ENCODE measurements at places on chromosomes 4 and X.

DNA sequence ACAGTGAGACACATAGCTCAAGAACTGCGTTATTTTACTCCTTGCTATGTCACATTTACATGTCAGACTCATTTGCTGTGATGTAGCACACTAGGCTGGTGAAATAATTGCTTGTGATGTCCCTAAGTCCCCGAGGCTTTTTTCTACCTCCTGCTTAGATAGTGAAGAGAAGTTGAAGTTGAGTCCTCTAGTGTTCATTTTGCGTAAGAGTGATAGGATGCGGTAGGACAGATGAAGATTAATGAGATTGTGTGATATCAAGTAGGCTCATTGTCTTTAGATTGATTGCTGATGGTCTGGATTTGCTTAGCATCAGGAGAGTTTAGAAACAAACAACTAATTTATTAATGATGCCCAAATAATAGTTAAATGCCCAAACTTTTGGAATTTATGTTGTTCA, 173.6 kb upstream of the NUDT6 start:
- H3K4me1 ChIP-seq = no peaks in the 10 kb centered on the region
- no peak overlapping the region for H3K4me3 ChIP-seq
- H3K36me3 ChIP-seq = no peaks in the 10 kb centered on the region
- H3K27ac ChIP-seq = no peak overlapping the region

DNA sequence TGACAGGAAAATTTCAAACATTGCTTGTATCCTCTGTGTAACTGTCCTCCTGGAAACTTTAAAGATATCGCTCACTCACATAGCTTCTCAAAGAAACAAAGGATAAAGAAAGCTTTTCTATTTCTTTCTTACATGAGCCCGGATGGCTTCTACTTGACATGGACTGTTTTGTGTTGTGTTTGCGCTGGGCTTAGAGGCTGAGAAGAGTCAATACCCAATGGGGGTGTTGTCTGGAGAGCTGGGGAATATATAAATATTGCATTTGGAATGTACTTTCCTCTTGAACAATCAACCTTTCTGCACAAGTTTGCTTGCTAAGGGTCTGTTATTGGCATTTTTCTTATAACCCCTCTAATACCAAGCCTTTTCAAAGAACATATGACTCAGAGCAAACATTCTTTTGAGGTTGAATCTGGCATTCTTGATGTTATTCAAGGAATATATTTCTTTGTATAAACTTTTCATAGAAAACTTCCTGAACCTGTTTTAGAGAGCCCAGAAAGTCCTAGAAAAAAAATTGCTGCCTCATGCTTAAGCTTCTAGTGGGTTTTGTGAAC, 331.9 kb downstream of the PACRGL start:
- H3K4me1 ChIP-seq = no peaks in the 10 kb centered on the region
- H3K4me3 ChIP-seq = no peak overlapping the region
- H3K27ac ChIP-seq = no peak overlapping the region
- H3K36me3 ChIP-seq = no peaks in the 10 kb centered on the region
- DNase-seq = no peak

- H3K27ac ChIP-seq = no peak overlapping the region
- no peak for DNase-seq
- H3K4me3 ChIP-seq = no peak overlapping the region
- no peaks in the 10 kb centered on the region for H3K4me1 ChIP-seq
- no peaks in the 10 kb centered on the region for H3K27me3 ChIP-seq
Measured at GRCh38 chrX:71396576-71396975, 30.4 kb downstream of the TAF1 start.

DNA sequence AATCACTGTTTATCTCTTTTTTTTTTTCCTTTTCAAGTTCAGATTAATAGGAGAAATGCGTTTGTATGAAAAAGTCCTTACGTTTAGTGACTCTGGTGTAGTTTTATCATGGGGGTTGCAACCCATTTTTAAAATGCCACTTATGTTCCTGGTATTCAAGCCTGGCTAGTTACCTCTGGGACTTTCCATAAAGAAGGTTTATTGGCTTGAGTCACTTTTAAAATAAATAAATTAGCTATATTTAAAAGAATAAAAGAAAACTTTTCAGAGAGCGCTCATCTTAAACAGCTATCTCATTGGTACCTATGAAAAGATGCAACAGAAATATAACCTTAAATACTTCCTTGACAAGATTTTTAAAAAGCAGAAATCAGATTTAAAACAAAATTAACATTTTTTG, 275.0 kb upstream of the IL1RAPL1 start:
- no peak overlapping the region for H3K27ac ChIP-seq
- DNase-seq = no peak
- no peaks in the 10 kb centered on the region for H3K27me3 ChIP-seq
- H3K4me3 ChIP-seq = no peak overlapping the region
- no peaks in the 10 kb centered on the region for H3K4me1 ChIP-seq

GRCh38 chr4:99586797-99587196, 12.2 kb downstream of the MTTP start:
- H3K27me3 ChIP-seq = no peaks in the 10 kb centered on the region
- H3K4me3 ChIP-seq = no peak overlapping the region
- H3K27ac ChIP-seq = no peak overlapping the region
- H3K4me1 ChIP-seq = no peaks in the 10 kb centered on the region
- DNase-seq = no peak

- no peaks in the 10 kb centered on the region for H3K36me3 ChIP-seq
- H3K27me3 ChIP-seq = no peaks in the 10 kb centered on the region
- no peak for DNase-seq
- H3K27ac ChIP-seq = no peak overlapping the region
Measured at GRCh38 chr4:118729287-118730286, 44.4 kb downstream of the METTL14 start.

GRCh38 chrX:116490104-116490503, 27.3 kb upstream of the CT83 start:
- no peaks in the 10 kb centered on the region for H3K36me3 ChIP-seq
- H3K4me3 ChIP-seq = no peak overlapping the region
- no peaks in the 10 kb centered on the region for H3K4me1 ChIP-seq

GRCh38 chrX:69389101-69389501, 115.0 kb upstream of the NALF2 start:
- H3K27me3 ChIP-seq = peaks cover 3% of the 10 kb centered on the region
- H3K4me1 ChIP-seq = no peaks in the 10 kb centered on the region
- DNase-seq = no peak
- H3K27ac ChIP-seq = no peak overlapping the region

GRCh38 chr4:58566260-58566659, 1456.1 kb upstream of the IGFBP7 start:
- H3K27ac ChIP-seq = no peak overlapping the region
- no peaks in the 10 kb centered on the region for H3K4me1 ChIP-seq
- no peaks in the 10 kb centered on the region for H3K27me3 ChIP-seq
- DNase-seq = no peak
- no peaks in the 10 kb centered on the region for H3K36me3 ChIP-seq
- no peak overlapping the region for H3K4me3 ChIP-seq

DNA sequence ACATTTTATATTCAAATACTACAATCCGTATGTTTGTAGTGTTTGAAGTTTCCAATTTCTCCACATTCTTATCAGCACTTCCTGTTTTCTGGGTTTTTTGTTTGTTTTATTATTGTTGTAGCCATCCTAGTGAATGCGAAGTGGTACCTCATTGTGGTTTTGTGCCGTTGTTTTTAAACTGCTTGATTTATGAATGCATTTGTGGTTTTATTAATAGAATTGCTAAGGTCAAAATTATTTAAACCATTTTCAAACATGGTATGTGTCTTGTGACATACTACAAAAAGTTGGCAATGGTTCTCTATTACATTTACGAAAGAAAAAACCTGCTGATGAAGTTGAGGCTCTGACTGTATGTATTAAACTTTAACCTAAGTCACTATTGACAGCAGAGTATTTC, 780.0 kb upstream of the MAGEB2 start:
- DNase-seq = no peak
- H3K4me3 ChIP-seq = no peak overlapping the region
- H3K27ac ChIP-seq = no peak overlapping the region
- no peaks in the 10 kb centered on the region for H3K36me3 ChIP-seq

- peak within 1 kb of the TSS; percentile 68 for H3K27ac ChIP-seq
- peaks cover 29% of the 10 kb centered on the region for H3K4me1 ChIP-seq
- peak within 1 kb of the TSS; percentile 40 for H3K4me3 ChIP-seq
- no peaks in the 10 kb centered on the region for H3K27me3 ChIP-seq
Measured at GRCh38 chr4:153204247-153204671, at the start of gene TRIM2. Gene TRIM2, plus strand, starts transcription at chr4:153204443. Its CDS starts 88 bp downstream, at chr4:153204531.

GRCh38 chr4:55004831-55005230, 120.6 kb downstream of the KDR start:
- no peak overlapping the region for H3K4me3 ChIP-seq
- H3K36me3 ChIP-seq = no peaks in the 10 kb centered on the region
- H3K27me3 ChIP-seq = no peaks in the 10 kb centered on the region
- no peaks in the 10 kb centered on the region for H3K4me1 ChIP-seq

DNA sequence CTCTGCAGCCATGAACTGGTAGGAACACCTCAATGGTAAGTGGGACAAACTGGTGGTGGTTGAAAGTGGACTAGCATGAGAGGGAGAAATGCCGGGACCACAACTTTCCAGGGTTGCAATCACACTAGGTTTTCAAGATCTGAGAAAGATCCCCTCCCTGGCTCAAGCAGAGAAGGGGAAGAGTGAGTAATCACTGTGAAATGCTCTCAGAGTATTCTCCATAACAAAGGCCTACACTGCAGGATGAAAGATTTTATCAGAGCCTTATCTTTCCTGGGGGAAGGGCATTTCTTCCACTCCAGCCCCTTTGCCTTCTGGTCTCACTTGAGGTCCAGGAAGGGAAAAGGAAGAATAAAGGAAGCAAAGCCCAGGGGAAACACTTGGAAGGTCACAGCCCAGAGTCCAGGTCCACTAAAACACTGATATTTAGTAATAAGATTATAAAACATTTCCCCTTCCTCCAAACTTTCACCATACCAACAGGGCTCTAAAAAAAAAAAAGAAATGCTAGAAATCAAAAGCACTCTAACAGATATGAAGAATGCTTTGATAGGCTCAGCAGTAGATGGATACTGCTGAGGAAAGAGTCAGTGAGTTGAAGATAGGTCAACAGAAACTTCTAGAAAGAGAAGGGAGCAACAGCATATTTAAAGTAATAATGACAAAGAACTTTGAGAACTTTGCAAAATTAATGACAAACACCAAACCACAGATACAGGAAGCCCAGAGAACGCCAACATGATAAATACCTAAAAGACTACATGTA, 95.9 kb downstream of the WDFY3 start:
- H3K36me3 ChIP-seq = no peaks in the 10 kb centered on the region
- no peaks in the 10 kb centered on the region for H3K27me3 ChIP-seq
- no peaks in the 10 kb centered on the region for H3K4me1 ChIP-seq
- no peak for DNase-seq
- no peak overlapping the region for H3K27ac ChIP-seq

GRCh38 chr4:156939801-156940200, 31.8 kb downstream of the PDGFC start:
- H3K27me3 ChIP-seq = no peaks in the 10 kb centered on the region
- DNase-seq = no peak
- no peaks in the 10 kb centered on the region for H3K36me3 ChIP-seq
- peaks cover 25% of the 10 kb centered on the region for H3K4me1 ChIP-seq
- H3K27ac ChIP-seq = peak overlapping the region; percentile 29

GRCh38 chrX:10011991-10012390, 44.8 kb downstream of the CLDN34 start:
- no peak overlapping the region for H3K27ac ChIP-seq
- no peak overlapping the region for H3K4me3 ChIP-seq
- no peaks in the 10 kb centered on the region for H3K36me3 ChIP-seq
- no peaks in the 10 kb centered on the region for H3K27me3 ChIP-seq

DNA sequence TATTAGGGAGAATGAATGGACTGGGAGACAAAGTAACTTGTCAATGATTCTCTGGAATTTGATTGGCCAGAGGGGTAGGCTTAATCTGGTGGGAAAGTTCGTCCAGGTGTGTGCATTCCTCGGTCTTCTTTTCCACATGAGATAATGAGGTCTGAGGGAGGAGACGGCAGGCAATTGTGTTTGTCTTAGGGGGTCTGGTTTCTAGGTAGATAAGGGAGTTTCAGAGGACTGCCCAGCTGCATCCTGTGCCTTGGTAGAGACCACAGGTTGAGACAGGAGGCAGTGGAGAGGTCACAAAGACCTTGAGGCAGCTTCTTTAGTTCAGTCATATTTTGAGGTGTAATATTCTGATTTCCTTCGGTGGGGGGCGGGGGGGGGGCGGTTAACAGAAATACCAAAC, 4.3 kb downstream of the MGST2 start:
- peaks cover 7% of the 10 kb centered on the region for H3K4me1 ChIP-seq
- no peak overlapping the region for H3K4me3 ChIP-seq
- no peaks in the 10 kb centered on the region for H3K27me3 ChIP-seq
- H3K27ac ChIP-seq = no peak overlapping the region
- H3K36me3 ChIP-seq = no peaks in the 10 kb centered on the region

GRCh38 chrX:20028588-20028987, 37.7 kb upstream of the BCLAF3 start:
- H3K4me3 ChIP-seq = no peak overlapping the region
- no peaks in the 10 kb centered on the region for H3K36me3 ChIP-seq
- H3K27ac ChIP-seq = no peak overlapping the region
- no peaks in the 10 kb centered on the region for H3K27me3 ChIP-seq
- H3K4me1 ChIP-seq = no peaks in the 10 kb centered on the region

- no peak overlapping the region for H3K4me3 ChIP-seq
- no peaks in the 10 kb centered on the region for H3K36me3 ChIP-seq
- no peak for DNase-seq
- H3K27ac ChIP-seq = no peak overlapping the region
Measured at GRCh38 chrX:5307416-5307815, 921.3 kb downstream of the NLGN4X start.

DNA sequence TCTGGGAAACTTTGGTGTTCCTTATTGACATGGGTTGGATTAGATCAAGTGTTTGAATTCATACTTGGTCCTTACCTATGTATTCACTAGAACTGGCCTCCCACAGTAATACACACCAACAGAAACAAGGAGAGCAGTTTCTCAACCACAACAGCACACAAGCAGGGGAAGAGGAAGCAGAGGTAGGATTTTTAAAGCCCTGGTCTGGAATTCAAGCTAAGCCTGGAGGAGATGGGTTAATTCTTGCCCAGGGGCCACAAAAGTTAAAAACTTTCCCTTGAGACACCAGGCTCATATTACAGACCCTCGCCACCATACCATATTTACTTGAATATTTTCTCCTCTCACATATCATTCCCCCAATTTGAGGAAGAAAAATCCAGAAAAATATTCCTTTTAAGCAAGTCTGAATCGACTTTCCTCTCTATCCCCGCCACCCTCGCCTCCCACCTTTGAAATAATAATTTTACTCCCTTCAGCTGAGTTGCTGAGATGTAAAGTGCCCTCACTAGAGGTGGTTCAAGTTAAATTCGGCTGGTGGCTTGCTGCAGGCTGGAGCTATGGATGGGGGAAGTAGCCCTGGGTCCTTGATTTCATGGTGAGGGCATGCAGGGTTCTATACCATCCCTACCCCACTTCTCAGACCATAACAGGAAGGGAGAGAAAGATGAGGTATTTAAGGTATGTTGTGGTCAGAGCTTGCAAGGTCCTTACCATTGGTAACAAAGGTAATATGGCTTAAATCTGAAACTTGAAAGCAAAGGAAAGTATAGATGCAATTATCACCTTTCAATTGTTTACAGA, 440.2 kb downstream of the INPP4B start:
- no peaks in the 10 kb centered on the region for H3K27me3 ChIP-seq
- DNase-seq = no peak
- no peaks in the 10 kb centered on the region for H3K36me3 ChIP-seq
- peak overlapping the region; percentile 92 for H3K27ac ChIP-seq
- peak overlapping the region; percentile 43 for H3K4me3 ChIP-seq

- no peak for DNase-seq
- no peak overlapping the region for H3K27ac ChIP-seq
- no peaks in the 10 kb centered on the region for H3K4me1 ChIP-seq
- no peak overlapping the region for H3K4me3 ChIP-seq
- H3K36me3 ChIP-seq = no peaks in the 10 kb centered on the region
Measured at GRCh38 chr4:29900336-29900735, 819.8 kb upstream of the PCDH7 start.

GRCh38 chrX:151081016-151081415, 95.4 kb upstream of the GPR50 start:
- no peaks in the 10 kb centered on the region for H3K36me3 ChIP-seq
- 0 out of 2 replicates have a peak, but pooled peaks cover 2% of the 10 kb centered on the region for H3K27me3 ChIP-seq
- no peak for DNase-seq
- no peak overlapping the region for H3K27ac ChIP-seq

Data from Panc1 (cell line).